ENCODE measurements at places on chromosomes 4 and X. TPM values are rescaled to one million over a fixed set of nuclear protein-coding genes. Genes with fewer than 3 reads are reported as not detected.

Gene SMARCA5
- 60.3 TPM for total RNA-seq

Gene PAGE2
- total RNA-seq, result not detected

Gene HTRA3
- total RNA-seq, result 0.82 TPM

Gene UGT2B15
- not detected for total RNA-seq

DNA sequence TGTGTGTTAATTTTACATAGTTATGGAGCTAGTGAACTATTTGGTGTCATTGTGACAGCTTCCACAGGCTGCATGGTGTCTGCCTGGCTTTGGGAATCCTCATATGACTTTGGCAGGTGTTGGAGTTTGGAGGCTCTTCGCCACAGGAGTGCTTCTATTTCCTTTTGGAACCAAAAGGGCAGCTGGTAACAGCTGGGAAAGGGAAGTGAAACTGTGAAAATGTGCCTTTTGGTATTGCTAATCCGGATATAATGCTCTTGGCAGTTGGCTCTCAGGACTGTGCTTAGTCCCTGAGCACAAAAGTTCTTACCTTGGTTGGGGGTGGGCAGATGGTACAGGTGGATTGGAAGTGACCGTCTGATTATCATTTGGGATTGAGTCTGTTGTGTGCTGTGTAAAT, 18.1 kb downstream of the OFD1 start:
- DNase-seq, result no peak

DNA sequence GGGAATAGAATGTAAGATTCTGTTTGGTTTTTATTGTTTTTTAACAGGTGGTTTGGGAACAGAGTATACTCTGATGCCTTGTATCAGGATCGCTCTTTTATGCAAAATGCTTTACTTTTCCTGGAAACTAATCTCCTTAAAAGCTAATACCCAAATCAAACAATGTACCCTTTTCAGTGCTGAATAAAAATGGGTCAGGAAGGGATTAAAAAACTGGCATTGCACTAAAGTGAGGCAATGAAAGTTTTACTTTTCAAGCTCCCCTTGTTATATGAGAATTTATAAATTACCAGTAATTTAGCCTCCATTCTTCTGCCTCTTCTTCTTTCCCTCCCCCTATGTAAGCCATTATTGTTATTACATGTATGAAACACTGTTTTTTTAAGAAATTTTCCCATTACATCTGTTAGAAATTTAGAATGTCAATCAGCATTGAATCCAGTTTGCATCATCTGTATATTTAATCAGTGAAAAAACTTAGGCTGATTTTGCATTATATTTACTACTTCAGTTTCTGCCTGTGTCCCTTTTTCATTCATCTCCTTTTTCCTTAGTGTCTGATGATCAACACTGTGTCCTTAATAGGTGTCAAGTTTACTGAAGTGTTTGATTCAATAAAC, 89.7 kb upstream of the NPNT start:
- no peak for DNase-seq

- DNase-seq, result no peak
Measured at GRCh38 chr4:42555828-42556227, 101.1 kb downstream of the ATP8A1 start.

DNA sequence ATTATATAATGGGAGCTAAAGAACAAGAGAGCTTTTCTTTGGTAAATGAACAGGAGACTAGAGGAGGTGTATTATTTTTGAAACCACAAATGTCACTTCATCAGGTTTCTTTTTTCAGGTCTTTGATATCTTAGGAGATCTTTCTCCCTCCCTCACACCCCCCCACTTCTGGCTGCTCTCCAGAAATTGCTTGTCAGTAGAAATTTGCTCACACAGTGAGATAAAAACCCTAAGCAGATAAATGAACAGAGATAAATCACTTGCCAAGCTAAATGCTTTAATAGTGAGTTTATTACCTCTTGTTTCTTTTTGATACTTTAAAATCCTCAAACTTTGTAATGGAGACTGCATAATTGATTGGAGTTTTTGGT, 421.2 kb upstream of the TENM3 start:
- no peak for DNase-seq

- DNase-seq, result no peak
Measured at GRCh38 chr4:12439633-12440305, 1011.1 kb upstream of the HS3ST1 start.

DNA sequence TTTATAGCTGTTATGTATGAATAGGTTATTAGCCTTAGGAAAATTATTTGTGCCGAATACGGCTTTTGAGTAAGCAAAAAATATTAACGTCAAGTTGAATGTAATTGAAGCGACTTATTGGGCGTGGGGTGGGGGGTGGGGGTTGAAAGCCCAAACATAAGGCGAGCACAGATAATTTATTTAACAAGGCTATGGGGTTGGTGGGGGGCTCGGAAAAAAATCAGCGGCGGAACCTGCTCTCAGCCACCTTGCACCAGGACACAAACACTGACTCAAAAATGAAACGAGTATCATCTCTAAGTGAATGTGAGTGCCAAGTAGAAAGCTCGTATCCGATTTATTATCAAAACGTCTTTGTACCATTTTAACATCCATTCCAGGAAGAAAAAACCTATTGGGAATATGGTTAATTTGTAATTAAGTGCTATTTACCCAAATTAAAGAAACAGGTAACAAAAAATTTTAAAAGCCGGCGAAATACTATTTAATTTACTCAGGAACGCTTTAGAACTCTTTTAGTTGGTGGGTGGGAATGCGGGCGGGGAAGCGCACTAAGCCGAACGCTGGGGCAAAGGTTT, 902 bp upstream of the LARP1B start:
- DNase-seq, result no peak

GRCh38 chrX:70423936-70424675, 992 bp downstream of the GDPD2 start:
- no peak for DNase-seq

DNA sequence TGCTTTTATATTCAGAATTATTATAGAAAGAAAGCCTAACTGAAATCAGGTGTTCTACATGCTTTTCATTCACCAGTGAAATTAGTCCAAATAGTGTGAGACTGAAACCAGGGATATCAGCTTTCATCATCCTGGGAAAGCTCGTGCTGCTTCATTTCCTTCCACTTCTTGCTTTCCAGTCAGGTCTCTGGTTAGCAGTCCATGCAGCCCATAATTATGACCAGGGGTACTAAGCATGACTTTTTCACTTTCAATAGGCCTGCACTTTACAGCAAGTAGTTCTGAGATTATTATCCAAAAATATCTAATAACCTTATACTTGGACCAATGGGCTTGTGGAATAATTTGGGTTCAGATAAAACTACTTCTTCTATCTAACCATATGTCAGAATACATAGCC, 673.2 kb upstream of the MAGEB2 start:
- no peak for DNase-seq

DNA sequence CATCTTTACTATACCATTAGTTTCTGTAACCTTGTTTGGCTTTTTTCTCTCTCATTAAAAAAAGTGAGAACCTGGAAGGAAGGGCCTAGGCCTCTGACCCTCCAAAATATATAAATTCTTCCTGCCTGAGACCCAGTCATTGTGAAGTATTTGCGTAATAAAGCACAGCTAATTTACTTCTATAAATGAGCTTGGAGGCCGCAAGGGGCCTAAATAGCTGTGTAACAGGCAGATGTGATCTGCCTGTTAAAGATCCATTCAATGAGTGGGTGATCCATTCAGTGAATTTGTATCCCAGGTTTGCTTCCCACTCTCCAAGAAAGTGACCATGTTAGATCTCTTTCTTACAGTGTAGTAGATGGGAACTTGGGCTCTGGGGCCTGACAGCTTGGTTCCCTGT, 595 bp upstream of the PYURF start:
- no peak for DNase-seq

DNA sequence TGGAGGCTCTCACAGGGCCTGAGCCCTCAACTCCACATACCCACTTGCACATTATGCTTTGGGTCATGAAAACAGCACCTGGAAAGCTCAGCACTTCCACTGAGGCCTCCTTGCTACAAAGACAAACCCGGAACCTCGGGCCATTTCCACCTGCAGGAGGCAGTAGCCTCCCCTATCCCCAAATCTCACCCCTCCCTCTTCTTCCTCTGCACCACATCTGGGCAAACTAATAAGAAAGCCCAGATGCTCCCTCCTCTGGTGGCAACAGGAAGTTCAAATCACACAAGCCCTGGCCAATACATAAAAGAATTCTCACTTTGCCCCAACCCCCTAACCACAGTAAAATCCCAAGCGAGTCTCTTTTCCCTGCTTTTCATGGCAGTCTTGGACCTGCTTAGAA, 136.4 kb downstream of the MAPK10 start:
- DNase-seq, result no peak

GRCh38 chrX:66042307-66043077, 2.6 kb upstream of the VSIG4 start:
- DNase-seq, result no peak

DNA sequence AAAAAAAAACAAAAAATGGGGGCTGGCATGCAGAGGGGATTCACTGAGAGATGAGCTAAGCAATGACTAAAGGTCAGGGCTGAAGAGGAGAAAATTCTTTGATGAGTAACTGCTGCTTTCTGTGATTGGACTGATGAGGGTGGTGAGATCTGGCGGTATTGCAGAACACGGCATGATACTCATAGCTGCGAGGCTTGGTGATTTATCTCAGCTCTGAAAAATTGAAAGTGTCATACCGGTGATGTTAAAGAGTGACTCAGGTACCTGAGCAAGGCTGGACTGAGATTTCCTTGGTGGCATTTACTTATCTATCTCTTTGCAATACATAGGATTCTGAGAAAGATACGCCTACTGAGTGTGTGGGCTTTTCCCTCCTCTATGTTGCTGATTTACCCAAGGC, 204.1 kb upstream of the DDX53 start:
- no peak for DNase-seq

Gene VAMP7
- total RNA-seq, result 27.7 TPM

Gene PDE6B
- 2.0 TPM for total RNA-seq

Gene DCAF12L2
- total RNA-seq, result 7.7 TPM

GRCh38 chrX:81120258-81120935, 81.3 kb downstream of the HMGN5 start:
- no peak for DNase-seq

Gene DMRTC1
- not detected for total RNA-seq

GRCh38 chr4:167114416-167114971, 119.8 kb downstream of the SPOCK3 start:
- DNase-seq, result no peak

DNA sequence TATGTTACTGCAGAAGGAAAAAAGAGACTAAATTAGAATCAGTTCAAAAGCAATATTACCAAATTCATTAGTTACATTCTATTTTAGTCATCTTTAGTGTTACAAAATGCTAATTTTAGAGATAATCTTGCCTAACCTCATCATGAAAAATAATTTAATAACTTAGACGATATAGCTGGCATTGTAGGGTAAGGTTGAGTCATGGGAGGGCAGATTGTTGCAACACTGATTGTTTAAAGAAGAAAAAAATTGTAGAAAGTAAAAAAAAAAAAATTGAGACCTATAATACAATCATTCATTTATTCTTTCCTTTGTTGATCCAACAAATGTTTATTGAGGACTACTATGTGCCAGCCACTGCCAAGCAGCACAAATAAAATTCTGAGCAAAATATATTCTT, 330.9 kb downstream of the GBA3 start:
- no peak for DNase-seq

- no peak for DNase-seq
Measured at GRCh38 chr4:53273726-53274125, 92.1 kb downstream of the SCFD2 start.

- DNase-seq, result no peak
Measured at GRCh38 chr4:77006753-77007353, 57.3 kb downstream of the SEPTIN11 start.

DNA sequence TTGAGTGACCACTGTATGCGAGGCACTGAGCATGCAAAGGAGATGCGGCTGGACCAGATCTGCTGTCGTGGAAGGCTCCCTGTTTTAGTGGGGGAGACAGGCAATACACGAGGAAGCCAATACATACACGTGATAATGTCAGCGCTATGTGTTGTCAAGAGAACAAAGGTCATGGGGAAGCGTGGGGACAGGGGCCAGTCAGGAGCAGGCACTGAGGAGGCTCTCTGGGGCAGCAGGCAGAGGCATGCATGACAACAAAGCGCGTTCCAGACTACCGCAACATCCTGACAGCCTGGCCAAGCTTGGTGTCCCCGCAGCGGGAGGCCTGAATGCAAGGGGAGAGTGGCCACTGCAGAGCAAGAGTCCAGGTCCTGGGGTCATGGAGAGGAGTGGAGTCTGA, 61.9 kb downstream of the DCTD start:
- no peak for DNase-seq

Gene GAGE2A
- total RNA-seq, result not detected

Gene OCIAD1
- 179 TPM for total RNA-seq

Gene CXCL9
- total RNA-seq, result not detected

Gene GNRHR
- not detected for total RNA-seq

DNA sequence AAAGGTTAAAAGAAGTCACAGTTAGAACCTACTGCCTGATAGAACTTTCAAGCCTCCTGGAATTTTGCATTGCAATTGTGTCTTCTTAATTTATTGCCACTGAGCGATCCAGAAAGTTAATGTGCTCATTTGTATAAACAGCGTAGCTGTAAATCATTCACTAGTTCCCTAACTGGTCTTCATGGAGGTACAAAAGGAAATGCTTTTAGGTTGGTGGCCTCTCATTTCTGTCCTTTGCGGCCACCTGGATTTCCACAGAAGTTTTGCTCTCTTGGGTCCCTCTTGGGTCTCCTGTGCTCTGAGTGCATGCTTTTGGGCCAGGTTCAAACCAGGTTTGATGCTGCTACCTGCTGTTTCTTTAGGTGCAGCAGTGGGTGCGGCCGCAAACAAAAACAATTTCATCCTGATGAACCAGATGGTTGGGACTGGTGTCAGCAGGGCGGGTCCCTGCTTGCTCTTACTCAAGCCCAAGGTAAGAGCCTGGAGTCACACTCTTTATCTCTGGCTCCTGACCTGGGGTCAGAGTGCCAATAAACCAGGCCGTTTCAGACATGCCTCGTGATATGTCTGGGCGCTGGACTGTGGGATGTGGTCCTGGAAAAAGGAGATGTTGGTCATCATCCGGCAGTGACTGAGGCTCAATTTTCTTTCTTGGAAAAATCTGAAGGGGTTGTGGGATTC, 270.1 kb downstream of the PTTG2 start:
- no peak for DNase-seq

DNA sequence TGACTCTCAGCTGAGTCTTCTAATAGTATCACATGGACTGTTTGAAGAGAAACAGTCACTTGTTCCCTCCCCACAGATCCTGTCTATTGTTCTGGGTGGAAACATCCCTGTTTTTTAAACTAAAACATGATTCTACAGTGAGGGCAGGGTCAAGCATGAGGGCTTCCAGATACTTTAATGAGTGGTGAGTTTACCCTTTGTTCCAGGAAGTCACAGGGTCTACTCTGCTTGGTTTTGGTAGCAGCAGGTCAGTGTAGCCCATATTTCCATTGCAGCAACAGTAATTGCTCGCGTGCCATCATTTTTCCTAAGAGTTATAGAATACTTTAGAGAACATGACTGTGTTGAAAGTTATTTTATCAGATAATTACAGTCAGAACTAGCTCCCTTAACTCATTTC, 87.4 kb downstream of the ZNF732 start:
- no peak for DNase-seq

Gene NPY1R
- total RNA-seq, result 179 TPM

DNA sequence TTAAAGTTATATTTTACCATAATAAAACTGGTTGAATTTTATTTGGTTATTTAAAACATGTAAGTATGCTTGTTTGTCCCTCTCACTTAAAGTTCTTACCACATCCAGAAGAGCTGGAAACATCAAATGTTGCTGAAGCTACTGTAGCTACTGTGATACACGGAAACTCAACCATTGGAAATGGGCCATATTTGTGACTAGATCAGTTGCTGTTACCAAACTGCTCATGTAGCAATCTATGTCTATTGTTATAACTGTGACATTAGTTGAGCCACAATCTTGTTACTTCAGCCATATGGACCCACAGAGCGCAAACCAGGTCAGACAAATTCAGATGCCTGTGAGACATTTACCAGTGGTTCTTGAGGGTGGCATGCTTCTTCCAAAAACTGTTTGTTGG, 41.6 kb downstream of the NDNF start:
- DNase-seq, result no peak

Gene CFAP47
- total RNA-seq, result 5.3 TPM
